ENCODE measurements at places on chromosomes 16 and 17. TPM values are rescaled to one million over a fixed set of nuclear protein-coding genes. Genes with fewer than 3 reads are reported as not detected.

DNA sequence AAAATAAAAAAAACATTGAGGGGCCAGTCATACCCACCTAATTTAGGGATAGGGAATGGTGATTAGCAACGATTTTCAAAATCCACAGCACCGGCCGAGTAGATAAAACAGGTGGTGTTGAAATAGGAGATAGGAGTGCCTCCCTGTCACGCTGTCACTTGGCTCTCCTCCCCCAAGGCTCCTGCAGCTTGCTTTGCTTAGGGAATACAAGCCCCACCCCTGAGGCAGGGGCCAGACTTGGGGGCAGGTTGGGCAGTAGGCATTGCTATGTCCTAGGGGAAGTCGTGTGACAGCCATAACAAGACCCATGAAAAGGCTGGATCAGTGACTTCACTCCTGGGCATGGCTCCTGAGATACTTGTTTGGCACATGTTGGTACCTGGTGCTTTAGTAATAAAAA is 25.8 kb downstream of the POLR2A start:
- DNase-seq = no peak

DNA sequence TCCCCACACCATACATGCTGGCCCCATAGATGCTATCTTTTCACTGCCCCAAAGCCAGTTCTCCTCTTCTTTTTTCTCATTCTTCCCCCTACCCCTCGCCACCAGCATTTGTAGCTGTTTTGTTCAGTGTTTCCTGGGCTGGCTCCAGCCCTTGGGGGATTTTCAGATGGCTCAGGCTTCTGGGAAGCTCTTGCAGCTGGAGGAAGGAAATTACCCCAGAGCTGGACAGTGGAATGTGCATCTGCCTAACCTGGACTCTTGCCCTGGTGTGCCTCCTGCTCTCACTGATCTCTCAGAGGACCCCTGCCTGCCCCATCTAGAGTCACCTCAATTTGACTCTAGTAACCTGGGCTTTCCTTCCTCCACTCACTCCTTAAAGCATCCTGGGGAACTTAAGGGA is 82.8 kb downstream of the MYH13 start:
- DNase-seq = no peak

DNA sequence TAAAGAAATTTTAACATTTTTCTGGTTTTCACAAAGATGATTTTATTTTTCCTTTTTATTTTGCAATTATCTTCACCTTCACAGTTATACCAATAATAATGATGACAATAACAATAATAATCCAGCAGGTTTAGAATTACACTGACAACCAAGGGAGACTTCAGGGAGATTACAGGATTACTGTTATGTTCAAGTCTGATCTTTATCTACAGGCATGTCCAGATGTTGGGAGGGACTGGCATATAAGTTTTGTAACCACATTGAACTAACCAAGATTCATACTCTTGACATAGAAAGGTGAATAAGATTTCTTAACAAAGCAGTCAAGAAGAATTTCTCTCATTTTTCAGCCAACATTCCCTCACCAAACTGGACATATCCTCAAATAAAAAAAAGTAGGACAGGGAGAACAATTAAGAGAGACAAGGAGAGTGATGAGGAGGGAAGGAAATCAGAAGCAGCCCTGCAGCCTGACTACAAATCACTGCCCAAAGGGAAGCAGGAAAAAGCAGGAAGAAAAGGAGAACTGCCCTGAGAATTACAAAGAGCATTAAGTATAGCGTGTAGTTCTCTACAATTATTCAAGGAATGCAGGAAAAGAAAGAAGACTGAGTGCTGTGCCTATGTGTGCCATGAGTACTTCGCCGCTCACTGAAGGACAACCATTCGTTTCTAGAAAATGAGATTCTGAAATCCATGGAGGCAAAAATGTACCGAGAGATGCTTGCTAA is 155.7 kb upstream of the C17orf78 start:
- no peak for DNase-seq

The ITGAX gene
- 0.69 TPM for polyA plus RNA-seq

The SMCR8 gene
- polyA plus RNA-seq = 15.3 TPM

Data from right renal cortex interstitium (tissue), 3 donors.